ENCODE measurements at places on chromosomes 4 and X.

DNA sequence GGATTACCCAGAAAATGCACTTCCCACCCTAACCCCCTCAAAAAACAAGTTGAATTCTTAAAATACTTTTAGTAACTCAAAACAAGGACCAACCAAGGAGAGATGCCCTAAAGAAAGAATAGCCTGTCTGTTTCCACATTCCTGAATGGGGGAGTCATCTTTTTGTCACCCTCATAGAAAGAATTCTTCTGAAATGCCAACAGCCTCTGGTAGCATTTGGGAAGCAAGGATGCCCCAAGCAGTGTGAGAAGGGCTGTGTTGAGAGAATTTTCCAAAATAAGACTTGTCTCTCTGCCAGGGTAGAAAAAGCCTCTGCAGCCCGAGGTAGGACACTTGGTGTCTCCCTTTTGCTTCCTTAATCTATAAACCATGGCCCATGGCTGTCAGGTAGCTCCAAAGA is 173.1 kb upstream of the VCX3A start:
- DNase-seq, result no peak

- DNase-seq, result no peak
Observed at GRCh38 chrX:140697618-140698017, 11.9 kb upstream of the LINC00632 start.

DNA sequence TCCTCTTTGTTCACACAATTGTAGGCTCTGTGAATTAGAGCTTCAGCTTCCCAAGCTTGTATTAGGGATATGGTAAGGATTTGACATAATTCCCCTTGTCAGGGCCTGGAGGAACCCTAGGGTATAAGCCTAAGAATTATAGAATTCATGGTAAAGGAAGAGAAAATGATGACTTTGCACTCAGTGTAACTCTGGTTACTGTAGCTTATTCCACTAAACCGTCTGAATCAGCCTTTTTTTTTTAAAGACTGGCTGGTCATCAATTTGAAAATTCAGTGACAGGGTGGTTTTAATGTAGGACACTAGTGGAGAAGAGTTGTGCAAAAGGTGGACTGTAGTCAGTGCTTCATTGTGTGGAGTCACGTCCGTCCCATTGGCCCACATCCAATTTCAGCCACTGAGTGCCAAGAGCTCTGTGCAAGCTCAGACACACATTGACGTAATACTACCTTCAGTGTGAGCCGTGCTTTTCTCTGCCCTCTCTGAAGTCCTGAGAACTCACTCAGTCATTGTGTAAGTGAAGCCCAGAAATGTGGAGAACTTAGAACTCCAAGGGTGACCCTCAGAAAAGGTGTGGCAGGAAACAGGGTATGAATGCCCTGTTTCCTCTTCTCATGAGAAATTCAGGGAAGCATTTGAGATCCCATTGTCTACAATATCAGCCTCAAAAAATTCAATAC is 449.8 kb downstream of the C4orf33 start:
- DNase-seq, result no peak

DNA sequence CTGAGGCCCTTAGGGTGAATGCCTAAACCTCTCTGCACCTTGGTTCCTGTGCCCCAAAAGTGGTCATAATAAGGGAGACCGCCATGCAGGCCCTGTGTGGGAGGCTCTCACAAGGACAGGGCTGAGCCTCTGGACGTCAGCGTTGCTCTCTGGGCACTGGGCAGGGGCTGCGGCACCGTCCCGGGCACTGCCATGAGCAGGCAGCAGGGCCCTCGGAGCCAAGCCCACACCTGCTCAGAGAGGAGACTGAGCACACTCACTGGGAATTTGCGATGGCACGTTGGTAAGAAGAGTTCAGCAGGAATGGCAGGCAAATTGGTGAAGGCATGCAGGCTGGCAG is 123.4 kb downstream of the HMX1 start:
- DNase-seq, result no peak

- no peak for DNase-seq
Observed at GRCh38 chr4:87310691-87311335, 11.9 kb downstream of the HSD17B13 start.

DNA sequence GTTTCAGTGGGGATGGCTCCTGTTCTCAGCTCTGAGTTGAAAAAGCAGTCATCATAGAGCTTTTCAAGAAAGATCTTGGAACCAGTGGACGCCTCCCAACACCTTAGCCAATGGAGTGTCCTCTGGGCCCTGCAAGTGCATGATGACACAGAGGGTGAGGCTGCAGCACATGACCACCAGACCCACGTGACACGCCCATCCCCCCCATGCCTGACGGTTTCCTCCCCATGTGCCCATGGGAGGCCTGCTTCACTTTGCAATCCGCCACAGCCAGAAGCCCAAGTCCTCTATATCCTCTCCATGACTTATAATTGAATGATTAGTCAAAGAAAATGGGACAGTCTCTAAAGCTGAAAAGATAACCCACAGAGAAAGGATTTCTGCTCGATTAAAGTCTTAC is 187.0 kb downstream of the AFAP1 start:
- DNase-seq, result no peak

GRCh38 chr4:105455998-105456397 is 17.9 kb downstream of the PPA2 start:
- DNase-seq, result no peak

GRCh38 chr4:71254451-71255012 is 84.3 kb upstream of the SLC4A4 start:
- no peak for DNase-seq
